ENCODE measurements at places on chromosomes 13 and 19.

DNA sequence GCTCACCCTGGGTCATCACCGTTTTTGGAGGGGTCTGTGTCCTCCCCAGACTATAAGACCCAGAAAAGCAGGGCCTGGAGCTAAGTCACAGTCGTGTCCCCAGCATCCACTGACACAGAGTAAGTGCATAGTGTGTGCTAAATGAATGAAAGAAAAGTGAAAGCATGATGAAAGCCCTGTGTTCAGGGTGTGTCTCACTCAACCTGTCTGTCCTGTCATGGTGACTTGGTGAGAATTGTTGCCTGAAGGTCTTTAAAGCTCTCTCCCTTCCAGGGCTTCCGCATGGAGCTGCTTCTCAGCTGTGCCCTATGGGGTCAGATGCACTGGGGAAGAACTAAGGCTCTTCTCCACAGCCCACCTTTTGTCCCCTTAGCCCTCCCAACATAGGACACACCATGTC is 20.5 kb upstream of the IGFL1 start:
- DNase-seq: no peak

DNA sequence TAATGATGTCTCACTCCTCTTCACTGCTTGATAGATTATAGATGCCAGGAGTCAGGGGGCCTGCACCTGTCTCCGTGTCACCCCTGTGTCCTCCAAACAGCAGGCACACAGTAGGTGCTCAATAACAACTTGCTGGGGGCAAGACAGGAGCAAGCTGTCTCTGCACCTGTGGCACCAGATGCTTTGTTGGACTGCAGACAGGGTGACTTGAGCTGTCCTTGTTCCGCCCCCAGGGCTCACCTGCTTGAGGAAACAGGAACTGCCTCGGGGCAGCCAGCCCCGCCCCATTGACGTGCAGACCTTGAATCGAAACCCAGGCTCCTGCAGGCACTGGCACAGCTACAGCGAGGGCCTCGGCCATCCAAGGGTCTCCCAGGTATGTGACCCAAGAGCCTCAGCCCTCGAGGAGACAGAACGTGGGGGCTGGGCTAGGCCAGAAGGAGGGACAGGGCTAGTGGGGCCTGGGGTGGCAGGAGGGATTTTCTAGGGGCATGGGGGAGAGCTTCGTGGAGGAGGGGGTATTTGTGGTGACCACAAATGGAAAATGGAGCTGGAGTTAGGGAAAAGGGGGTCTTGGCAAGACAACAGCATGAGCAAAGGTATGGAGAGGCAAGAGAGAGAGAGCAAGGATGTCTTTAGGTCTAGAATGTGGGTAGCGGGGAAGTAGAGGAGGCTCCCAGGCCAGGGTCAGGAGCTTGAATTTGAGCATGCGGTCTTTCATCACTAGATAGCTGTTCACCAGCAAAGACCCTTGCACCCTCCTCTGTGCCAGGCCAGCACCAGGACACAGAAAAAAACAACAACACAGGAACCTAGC is at the start of gene HSH2D:
Gene HSH2D, plus strand, starts transcription at position 287 of the 817 bp plus-strand sequence. CDS start 5,066 bp downstream, outside the sequence.
- DNase-seq: peak; percentile 97

- DNase-seq: no peak
Observed at GRCh38 chr13:99659866-99660554, 158.7 kb downstream of the TM9SF2 start.

DNA sequence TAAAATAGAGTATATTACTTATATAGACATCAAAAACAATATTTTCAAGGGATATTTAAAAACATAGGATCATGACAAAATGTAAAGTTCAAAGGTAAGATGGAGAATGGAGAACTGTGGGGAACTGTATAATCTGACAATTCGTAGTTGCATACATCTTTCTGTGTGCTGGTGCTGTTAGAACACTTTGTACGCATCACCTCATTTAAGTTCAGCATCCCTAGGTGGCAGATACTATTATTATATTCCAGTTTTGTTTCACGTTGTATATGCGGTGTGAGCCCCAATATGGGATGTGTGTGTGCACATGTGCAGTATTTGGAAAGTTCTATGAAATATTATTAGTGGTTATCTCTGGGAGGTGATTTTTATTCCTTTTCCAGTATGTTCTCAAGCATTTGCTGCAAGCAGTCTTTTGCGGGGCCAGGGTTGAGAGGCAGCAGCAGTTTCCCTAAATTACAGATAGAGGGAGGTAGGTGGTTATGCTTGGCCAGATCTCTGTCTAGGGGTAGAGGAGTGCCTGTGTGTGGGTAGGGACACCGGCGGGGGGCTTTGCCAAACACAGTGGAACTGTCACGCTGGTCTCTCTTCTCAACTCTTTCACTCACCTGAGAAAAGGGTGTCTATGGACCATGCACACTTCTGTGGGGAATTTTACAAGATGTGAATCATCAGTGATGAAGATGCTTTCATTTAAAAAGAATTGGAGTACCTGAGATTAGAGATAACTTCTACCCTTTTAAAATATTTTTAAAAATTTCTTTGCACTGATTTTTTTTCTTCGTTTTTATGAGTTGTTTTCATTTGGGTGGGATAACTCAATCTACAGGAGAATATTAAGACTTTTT is 55.6 kb upstream of the ALOX5AP start:
- DNase-seq: peak; percentile 63

- no peak for DNase-seq
Observed at GRCh38 chr13:60335531-60335930, 61.5 kb upstream of the TDRD3 start.

DNA sequence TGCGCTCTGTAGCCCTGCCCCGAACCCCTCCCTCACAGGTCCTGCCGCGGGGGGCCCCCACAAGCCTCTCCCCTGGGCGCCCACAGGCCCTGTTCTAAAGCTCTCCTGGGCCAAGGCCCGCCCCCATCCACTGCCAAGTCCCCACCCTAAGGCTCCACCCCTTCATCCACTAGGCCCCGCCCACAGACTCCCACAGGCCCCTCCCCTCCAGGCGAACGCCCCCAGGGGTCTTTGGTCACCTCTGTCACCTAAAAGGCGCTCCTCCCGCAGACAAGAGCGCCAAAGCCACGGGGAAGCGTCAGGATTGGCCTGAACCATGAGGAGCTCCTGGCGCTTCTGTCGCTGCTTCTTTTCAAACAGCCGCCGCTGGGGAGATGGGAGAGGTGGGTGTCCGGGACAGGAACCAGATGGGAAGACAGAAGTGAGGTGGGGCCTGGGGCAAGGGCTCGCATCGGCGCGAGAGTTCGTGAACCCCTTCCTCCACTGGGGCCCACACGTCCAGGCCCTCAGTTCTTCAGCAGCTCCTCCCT is 2.3 kb downstream of the TULP2 start:
- no peak for DNase-seq

GRCh38 chr19:15432018-15432494 is 13.3 kb upstream of the AKAP8L start:
- no peak for DNase-seq

Data from HL-60 (cell line).